H1 (cell line): ENCODE measurements at places on chromosomes 7 and 10. TPM values are rescaled to one million over a fixed set of nuclear protein-coding genes. Genes with fewer than 3 reads are reported as not detected.
A peak's percentile ranks its signal among the peaks of the same experiment; 100 is the strongest.

NKX1-2 gene
- 33.9 and 34.9 TPM in 2 replicates for total RNA-seq

CACNB2 gene
- total RNA-seq = 2.4 and 3.2 TPM in 2 replicates

FFAR4 gene
- not detected in 2 replicates for total RNA-seq

KCNMA1 gene
- 9.5 and 11.1 TPM in 2 replicates for total RNA-seq

ADAM22 gene
- total RNA-seq = 17.9 and 21.4 TPM in 2 replicates

- DNase-seq = no peak
These were observed 30.0 kb downstream of the DNAJC12 start for GRCh38 chr10:67807855-67808456.

- no peak for DNase-seq
These were observed 960.3 kb upstream of the LRRN3 start for GRCh38 chr7:110130669-110131068.

DNA sequence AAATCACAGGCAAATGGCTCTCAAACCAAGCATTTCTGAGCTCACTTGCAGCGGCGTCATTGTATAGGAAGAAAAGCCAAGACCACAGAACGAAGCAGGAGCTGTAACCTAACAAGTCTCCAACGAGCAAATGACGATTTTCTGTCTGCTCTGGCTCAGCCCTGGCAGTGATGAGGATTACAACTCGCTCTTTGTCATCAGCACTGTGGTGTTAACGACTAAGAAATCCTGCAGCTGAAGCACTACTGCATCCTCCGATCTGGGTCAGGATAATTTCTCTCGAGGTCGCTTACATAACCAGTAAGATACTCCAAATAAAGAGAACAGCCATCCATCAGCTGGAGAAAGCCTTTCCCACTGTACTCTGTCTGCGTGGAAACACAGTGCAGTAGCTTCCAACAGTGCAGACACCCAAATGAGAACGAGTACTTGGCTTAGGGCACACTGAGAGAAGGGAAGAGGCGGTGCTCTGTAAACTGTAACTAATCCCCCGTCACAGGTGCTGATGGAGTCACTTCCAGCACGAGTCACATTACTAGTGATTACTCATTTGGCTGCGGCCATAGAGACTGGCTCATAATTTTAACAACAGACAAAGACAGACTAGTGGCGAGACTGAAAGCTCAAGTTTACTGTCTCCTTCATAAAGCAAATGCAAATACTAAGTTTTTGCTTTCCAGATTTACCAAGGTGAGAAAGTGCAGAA, 135.8 kb downstream of the NRBF2 start:
- DNase-seq = peak; percentile 68

GRCh38 chr7:112930787-112931186, 140.6 kb upstream of the TMEM168 start:
- no peak for DNase-seq

GRCh38 chr10:52778511-52779392, 6.2 kb upstream of the MBL2 start:
- DNase-seq = peak; percentile 75

DNA sequence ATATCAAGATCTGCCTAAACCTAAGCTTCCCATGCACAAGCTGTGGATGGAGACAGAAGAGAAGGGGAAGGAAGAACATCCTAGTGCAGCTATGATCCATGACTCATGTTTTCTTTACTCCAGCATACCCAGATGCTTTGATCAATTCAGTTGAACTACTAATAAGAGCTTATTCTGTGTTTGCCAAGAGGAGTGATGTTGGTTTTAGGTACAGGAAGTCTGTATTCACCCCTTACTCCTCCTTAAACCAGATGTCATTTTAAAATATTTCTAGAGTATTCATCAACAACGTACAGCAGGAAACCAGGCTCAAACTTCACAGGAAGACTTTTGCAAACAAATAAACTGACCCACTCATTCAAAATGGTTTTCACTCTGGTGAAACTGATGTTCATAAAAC, 29.2 kb downstream of the PANK1 start:
- DNase-seq = no peak

GRCh38 chr10:33040436-33040835, 82.4 kb upstream of the ITGB1 start:
- DNase-seq = no peak

- DNase-seq = no peak
These were observed 148.6 kb downstream of the SUGCT start for GRCh38 chr7:40283391-40283790.

GRCh38 chr7:24328050-24328449, 44.1 kb downstream of the NPY start:
- no peak for DNase-seq
